Activated naive CD4-positive, alpha-beta T cell treated with Interleukin-2 at 50 U/mL for 16 hours (primary cell): ENCODE measurements at places on chromosomes 16 and 17.

- DNase-seq, result peak; percentile 4
Measured at GRCh38 chr17:15171167-15172047, 93.7 kb downstream of the PMP22 start.

DNA sequence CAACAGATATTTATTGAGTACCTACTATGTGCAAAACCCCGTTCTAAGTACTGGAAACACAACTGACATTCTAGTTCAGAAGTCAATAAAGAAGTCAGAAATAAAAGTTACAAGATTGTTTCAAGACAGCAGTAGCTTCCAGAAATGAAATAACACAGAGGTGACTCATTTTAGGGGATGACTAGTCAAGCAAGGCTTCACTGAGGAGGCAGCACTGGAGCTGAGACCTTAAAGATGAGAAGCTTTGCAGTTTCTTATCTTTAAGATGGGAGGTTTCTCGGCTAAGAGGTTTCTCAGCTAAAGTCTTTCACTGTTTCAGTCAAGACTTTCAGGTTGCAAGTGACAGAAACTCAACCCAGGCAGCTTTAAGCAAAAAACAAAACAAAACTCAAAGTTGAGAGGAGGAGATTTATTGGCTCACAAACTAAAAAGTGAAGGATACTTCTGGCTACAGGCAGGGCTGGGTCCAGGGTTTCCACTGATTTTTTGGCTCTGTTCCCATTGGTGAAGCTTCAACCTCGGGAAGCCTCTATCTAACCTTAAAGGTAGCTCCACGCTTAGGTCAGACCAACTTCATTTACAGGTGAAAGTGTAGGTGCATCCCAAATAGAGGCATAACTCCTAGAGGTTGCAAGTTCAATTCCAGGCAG is 7.4 kb upstream of the MMP2 start:
- no peak for DNase-seq

GRCh38 chr16:1497014-1497598 is 3.9 kb downstream of the TELO2 start:
- no peak for DNase-seq

GRCh38 chr16:58024486-58025350 is 836 bp upstream of the MMP15 start:
- peak; percentile 30 for DNase-seq

DNA sequence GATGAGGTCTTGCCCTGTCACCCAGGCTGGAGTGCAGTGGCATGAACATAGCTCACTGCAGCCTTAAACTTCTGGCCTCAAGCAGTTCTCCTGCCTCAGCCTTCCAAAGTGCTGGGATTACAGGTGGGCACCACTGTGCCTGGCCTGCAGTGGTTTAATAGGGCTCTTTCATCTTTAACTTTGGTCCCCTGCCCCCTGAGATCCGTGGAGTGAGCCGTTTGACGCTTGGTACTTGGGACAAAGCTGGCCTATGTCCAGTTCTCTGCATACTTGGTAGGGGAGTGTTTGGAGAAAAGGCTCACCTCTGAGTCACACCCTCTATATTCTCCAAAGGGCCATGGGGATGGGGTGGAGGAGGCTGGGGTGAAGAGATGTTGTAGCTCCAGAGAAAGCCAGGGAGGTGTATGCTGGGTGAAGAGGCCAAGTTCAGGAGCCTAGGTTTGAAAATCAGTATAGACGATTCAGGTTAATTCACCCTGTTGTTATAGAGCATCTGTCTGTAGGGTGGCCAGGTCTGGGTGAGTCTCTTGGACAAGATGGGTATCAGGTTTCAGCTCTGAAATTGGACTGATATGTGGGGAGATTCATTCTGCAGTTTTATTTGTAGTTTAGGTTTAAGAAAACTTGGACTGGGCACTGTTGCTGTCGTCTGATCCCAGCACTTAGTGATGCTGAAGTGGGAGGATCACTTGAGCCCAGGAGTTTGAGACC is 17.6 kb downstream of the ABCC1 start:
- no peak for DNase-seq

GRCh38 chr17:8475227-8475626 is 39.5 kb downstream of the NDEL1 start:
- no peak for DNase-seq

GRCh38 chr17:32269377-32269776 is 3.7 kb downstream of the RHBDL3 start:
- DNase-seq, result no peak

DNA sequence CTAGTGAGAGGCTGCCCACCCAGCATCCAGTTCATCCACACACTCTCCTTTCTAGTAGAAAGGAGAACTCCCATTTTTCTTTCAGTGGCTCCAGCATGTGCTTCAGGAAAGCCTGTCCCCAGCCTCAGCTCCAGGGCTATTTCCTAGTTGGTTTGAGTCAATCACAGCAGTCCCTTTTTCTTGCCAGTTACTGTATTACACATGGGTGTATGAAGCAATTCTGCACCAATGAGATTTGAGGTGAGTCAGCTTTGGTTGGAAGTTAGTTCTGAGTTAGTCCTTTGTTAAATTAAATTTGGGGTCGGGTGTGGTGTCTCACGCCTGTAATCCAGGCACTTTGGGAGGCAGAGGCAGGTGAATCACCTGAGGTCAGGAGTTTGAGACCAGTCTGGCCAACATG is 24.8 kb downstream of the RAD51D start:
- DNase-seq, result no peak

DNA sequence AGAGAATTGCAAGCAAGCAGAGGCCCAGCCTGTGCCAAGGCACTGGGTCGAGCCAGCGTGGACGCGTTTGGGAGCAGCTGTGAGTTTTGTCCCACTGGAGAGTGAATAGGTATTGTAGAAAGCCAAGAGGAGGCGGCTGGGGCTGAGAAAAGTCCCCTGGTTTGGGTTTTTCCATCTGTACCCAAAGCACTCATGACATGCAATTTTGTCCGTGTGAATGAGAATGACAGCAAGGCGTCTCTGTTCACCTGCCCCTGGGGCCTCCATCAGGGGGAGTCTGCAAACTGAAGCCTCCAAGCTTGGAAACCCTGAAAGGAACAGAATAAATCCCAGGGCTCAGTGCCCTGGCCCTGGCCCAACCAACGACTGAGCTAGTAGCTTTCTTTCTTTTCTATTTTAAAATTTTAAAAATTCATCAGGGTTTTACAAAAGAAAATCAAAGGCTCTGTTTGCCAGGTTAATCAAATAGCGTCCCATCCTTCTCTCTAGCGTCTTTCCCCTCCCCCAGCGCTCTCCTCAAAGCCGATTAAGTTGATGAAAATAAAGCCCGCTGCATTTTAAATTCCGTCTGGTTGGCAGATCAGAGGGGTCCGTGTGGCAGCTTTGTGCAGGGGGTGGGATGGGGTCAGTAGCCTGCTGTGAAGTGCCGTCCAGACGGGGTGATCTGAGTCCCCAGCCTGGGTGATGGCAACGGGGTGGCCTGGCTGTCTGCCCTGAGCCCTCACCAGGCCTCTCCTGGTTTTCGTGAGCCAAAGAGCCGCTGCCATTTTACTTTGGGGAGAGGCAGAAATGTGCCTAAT is 171.0 kb downstream of the KATNIP start:
- DNase-seq, result no peak

DNA sequence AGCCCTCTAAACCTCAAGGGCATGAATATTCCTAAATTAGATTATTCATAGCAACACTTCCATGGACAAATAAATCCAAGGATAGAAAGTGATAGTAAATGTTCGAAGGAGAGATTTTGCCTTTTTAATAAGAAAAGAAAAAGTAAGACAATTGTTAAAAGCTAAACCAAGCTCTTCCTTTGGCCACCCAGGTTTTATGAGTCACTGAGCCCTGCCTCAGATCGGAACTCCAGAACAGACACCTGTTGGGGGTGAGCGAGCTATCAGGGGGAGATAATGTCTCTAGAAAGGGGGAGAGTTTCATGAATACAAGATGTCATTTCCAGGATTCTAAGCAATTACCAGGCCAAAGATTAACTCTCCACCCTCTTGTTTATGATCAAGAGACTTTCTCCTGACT is 171.4 kb downstream of the ANKFN1 start:
- no peak for DNase-seq
